ENCODE measurements at places on chromosomes 5 and 9.

- DNase-seq = no peak
Measured at GRCh38 chr9:133102190-133103021, 18.6 kb downstream of the RALGDS start.

GRCh38 chr5:174970502-174970901 is 246.1 kb downstream of the MSX2 start:
- DNase-seq = no peak

DNA sequence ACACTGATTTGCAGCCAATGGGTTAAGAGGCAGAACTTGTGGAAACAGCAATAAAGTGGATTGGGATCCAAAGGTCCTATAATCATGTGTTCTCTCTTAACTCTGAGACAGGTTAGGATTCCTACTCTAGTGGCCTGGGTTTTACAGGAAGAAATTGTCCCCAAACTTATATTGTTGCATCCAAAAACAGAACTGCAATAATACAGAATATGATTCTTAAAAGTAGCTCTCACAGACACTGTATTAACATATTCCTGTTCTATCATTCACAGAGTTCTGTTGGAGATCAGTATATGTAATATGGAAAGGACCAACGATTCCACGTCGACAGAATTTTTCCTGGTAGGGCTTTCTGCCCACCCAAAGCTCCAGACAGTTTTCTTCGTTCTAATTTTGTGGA is at the start of gene OR13C8:
OR13C8 (plus strand) TSS at position 301 of the 400 bp plus-strand sequence; CDS start at position 301, 0 bp downstream.
- DNase-seq = no peak

- no peak for DNase-seq
Measured at GRCh38 chr9:77019926-77020412, 514 bp downstream of the FOXB2 start.

GRCh38 chr9:131361202-131361833 is 32.6 kb upstream of the PRRC2B start:
- peak; percentile 5 for DNase-seq

GRCh38 chr9:137333016-137333671 is 31.1 kb upstream of the NRARP start:
- no peak for DNase-seq

GRCh38 chr9:18829873-18830272 is 203.1 kb downstream of the SAXO1 start:
- DNase-seq = peak; percentile 51

- peak; percentile 40 for DNase-seq
Measured at GRCh38 chr5:40483316-40483715, 196.4 kb upstream of the PTGER4 start.

GRCh38 chr9:130352081-130352480 is 86.5 kb downstream of the HMCN2 start:
- no peak for DNase-seq

DNA sequence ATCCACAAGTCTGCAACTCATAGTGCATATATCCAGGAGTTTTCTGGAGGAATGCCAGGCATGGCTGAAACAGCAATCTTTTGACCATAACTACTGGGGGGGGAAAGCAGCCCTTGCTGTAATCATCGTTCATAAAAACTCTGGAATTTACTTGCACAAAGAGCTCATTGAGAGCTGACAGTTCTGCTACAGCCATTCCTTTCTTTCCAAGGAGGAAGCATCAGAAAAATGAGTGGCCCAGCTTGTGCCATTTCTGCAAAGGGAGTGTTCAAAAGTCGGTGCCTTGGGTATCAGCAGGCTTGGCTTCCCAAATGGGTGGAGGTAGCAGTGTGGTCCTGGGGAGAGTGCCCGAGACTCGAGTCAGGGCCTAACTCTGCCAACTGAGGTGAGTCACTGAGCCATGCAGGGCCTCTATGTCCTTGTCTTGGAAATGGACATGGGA is 101.5 kb downstream of the GCNT1 start:
- DNase-seq = peak; percentile 80

DNA sequence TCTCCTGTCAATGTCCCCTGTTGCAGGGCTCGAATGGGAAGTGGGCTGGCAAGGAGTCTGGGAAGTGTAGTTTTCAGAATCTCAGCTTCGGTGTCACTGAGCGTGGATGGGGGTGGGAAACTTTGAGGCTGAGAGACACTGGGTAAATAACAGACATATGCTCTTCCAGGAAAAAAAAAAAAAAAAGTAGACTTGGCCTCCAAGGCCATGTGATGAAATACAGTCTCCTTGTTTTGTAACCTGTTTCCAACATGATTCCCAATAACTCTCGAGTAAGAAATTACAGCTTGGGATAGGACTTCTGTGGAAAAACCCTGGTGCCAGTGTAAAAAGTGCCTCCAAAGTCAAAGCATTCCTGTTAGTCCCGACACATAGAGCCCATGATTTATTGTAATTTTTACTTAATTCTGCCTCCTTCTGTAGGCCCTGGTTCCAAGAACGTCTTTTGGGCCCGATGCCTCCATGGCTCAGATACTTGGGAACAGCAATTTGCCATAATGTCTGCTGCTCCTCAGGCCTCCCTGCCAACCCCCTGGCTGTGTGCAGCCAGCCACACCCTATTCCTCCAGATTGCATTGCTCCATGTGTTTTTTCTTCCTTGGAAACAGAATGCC is 119.5 kb upstream of the TNC start:
- peak; percentile 84 for DNase-seq

- DNase-seq = peak; percentile 68
Measured at GRCh38 chr5:74576941-74577456, 63.5 kb downstream of the ENC1 start.

DNA sequence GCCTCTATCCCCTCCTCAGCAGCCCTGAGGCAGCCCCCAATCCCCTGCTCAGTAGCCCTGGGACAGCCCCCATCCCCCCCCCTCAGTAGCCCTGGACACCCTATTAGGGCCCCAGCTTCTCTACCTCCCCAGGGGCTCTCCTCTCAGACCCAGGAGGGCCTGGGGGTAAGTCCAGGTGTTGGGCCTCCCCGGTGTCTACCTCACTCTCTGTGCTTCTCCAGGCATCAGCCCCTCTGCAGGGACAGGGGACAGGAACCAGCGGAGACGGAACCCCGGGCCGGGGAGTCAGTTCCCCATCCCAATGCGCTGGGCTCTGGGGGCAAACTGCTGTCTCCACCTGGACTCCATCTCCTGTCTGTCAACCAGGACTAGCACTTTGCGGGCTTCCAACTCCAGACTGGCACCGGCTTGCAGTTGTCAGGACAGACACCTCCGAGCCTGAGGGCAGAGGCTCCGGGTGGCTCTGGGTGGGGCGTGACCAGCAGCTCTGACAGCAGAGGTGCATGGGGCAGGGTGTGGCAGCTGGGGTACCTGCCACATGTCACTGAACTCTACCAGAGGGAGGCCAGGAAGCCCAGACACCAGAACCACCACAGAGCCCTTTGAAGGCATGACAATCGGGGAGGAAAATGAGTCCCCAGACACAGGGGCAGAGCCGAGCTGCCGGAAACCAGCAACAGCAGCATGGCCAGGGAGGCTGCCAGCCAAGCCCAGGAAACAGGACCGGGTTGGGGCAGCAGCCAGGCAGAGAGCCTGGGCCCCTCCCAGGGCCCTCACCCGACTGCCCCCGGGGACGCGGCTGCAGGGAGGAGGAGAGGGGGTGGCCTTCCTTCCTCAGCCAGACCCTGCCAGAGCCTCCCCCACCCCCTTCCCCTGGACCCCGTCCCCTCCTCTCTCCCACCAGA is 17.7 kb upstream of the UBAC1 start:
- DNase-seq = no peak

- DNase-seq = no peak
Measured at GRCh38 chr9:112911736-112912135, 21.1 kb upstream of the SLC46A2 start.

DNA sequence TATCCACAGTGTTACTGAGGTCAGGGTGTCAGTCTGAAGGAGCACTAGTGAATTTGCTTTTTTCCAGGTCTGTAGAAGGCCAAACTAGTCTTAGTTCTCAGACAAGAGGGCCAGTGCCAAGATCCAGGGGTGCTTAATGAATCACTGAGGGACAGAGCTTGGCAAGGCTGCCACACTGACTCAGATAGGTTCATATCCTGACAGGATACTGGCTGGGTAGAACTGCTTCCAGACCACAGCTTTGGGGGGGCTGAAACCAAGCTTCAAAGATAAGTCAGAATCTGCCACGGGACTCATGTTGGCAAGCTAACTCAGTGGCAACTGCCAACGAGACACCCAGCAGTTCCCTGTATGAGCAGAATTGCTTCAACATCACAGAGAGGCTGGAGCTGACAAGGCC is 1125.4 kb downstream of the EFNA5 start:
- DNase-seq = no peak

GRCh38 chr5:10611290-10611689 is 47.4 kb downstream of the ANKRD33B start:
- no peak for DNase-seq

- DNase-seq = no peak
Measured at GRCh38 chr5:90792725-90793124, 234.1 kb downstream of the ADGRV1 start.

- no peak for DNase-seq
Measured at GRCh38 chr9:121750715-121751623, 99.5 kb downstream of the DAB2IP start.

DNA sequence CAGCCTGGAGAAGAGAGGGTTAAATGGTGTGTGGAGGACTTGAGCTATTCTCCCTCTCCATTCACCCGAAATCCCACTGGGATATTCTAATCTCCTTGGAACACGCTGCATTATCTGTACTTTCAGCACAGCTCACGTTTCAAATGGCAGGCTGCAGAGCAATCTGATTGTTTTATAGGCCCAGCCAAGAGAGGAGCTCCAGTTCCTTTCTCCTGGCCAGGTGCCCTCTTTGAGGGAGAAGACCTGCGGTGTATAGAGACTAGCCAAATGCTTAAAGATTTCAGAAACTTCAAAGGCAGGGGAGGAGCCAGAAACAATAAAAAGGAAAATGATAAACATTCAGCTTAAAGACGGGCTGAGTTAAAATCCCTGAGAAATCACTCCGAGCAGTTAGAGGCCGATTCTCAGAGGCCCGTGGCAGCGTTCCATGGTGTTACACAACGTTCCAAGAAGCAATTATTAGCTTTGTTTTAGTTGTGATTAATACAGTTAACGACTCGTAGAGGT is 564.0 kb upstream of the KLF4 start:
- DNase-seq = peak; percentile 76

- no peak for DNase-seq
Measured at GRCh38 chr5:117204404-117204803, 629.8 kb upstream of the SEMA6A start.

GRCh38 chr5:119515192-119515591 is 62.9 kb downstream of the HSD17B4 start:
- peak; percentile 7 for DNase-seq

GRCh38 chr5:82296929-82297328 is 18.8 kb upstream of the RPS23 start:
- no peak for DNase-seq

- peak; percentile 12 for DNase-seq
Measured at GRCh38 chr9:95268681-95269080, 48.8 kb downstream of the FANCC start.

DNA sequence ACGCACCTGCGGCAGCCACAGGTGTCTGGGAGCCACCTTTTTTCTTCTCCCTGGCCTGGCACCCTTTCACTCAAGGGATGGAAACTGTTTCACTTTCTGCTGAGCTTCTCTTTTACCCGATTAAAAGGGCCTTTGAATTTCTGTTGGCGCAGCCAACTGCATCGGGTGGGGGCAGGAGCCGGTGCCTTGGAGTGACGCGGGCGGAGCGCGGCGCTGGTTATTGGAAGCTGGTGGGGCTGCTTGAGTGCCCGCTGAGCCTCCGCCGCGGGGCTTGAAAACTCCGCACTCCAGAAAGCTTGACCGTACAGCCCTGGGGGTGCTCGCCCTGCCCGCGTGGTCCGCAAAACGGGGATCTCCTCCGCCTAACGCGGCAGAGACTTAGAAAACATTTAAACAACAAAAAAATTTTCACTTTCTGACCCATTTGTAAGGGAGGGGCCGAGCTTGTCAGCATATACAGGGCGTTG is 52.0 kb upstream of the TJP2 start:
- peak; percentile 49 for DNase-seq

DNA sequence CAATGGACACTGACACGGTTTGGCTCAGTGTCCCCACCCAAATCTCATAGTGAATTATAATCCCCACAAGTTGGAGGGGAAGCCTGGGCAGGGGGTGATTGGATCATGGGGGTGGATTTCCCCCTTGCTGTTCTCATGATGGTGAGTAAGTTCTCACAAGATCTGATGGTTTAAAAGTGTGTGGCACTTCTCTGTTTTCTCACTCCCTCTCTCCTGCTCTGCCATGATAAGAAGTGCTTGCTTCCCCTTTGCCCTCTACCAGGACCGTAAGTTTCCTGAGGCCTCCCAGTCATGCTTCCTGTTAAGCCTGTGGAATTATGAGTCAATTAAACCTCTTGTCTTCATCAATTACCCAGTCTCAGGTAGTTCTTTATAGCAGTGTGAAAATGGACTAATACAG is 115.8 kb upstream of the KIF2A start:
- no peak for DNase-seq

GRCh38 chr5:78132507-78132906 is 162.0 kb downstream of the AP3B1 start:
- no peak for DNase-seq

- peak; percentile 63 for DNase-seq
Measured at GRCh38 chr9:114216081-114216480, 60.7 kb downstream of the COL27A1 start.

DNA sequence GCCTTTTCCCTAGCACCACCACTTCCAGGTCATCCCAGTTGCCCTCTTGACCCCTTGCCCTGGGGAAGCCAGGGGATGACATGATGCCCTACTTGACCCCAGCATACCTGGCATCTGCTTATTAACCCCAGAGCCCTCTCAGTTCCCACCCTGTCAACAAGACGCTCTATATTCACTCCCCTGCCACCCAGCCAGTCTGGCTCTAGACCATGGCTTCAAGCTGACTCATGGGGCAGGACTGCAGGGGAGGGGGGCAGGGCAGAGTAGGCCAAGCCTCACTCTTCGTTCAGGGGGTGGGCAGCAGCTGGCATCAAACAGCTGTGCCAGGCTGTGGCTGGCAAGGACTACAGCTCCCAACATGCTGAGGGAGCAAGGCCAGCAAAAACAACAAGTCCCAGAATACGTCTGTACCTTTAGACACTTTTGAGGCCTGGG is 5.3 kb downstream of the ATOSB start:
- DNase-seq = peak; percentile 56

DNA sequence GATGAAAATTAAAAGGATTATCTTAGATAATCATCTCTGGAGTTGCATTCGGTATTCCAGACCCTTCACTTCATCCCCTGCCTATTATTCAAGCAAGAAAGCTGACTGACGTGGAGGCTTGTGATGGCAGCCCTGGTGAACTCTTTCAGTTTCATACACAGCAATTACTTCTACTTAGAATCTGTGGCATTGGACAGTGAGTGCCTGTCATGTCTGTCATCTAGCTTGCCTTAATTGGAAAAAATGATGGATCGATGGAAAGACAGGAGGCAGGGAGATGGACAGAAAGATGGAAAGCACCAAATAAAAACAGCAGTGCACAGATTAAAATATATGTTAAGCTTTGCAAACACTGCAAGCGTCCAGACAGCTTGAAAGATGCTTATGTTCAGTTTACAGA is 1371.0 kb upstream of the CDH6 start:
- DNase-seq = no peak

- DNase-seq = peak; percentile 38
Measured at GRCh38 chr9:86978922-86979474, 31.7 kb upstream of the GAS1 start.

GRCh38 chr5:34667705-34668104 is 11.6 kb downstream of the RAI14 start:
- DNase-seq = no peak

GRCh38 chr5:171418982-171419687 is at the start of gene FGF18:
FGF18 (plus strand) TSS chr5:171419647; CDS start chr5:171420200, 553 bp downstream.
- DNase-seq = peak; percentile 28

- peak; percentile 79 for DNase-seq
Measured at GRCh38 chr9:122097679-122098315, 4.7 kb upstream of the TTLL11 start.

GRCh38 chr9:121783521-121784507 is 132.4 kb downstream of the DAB2IP start:
- DNase-seq = no peak

- DNase-seq = peak; percentile 61
Measured at GRCh38 chr9:84397151-84397728, 56.7 kb upstream of the SLC28A3 start.
